Stimulated activated CD8-positive, alpha-beta memory T cell treated with anti-CD3 and anti-CD28 coated beads, Interleukin-4, amount 100 ng/mL, for 1 hour (primary cell): ENCODE measurements at places on chromosomes 6 and 20.

- no peak for DNase-seq
These were observed 32.2 kb downstream of the MYLK4 start for GRCh38 chr6:2718334-2719092.

GRCh38 chr6:106637051-106637716 is 7.8 kb downstream of the QRSL1 start:
- DNase-seq: no peak

DNA sequence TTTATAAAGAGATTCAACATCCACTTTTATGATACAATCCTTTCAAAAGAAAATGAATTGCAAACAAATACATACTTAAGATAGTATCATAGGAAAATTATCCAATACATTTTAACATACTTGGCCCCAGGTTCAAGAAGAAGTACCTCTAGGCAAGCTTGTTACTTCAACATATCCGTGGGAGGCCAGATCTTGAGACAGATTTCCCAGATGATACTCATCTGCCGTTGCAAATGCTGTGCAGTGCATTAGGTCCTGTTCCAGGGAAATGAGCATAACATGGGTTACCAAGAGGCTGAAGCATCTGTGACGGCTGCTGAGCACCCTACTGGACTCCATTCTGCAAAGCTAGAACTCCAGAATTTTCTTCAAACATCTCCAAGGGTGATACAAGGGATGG is 15.6 kb downstream of the RMND1 start:
- no peak for DNase-seq

DNA sequence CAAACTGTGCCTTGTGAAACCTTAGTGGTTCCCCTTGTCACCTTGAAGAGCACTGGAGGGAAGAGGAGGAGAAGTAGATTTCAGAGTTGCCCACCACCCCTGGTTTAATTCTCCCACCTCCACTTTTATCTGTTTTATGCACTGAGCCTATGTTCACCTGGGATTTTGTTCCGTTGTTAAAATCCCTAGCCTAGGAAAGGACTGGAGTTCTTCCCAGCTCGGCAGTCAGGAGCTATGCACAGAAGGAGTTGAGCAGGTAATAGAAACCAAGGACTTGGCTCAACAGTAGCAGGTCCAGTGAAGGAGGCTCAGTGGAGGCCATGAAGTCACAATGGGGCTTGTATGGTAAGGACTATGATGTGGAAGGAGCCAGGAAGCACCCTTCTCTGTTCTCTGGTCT is 290.3 kb upstream of the PRND start:
- DNase-seq: no peak

- DNase-seq: no peak
These were observed 25.3 kb upstream of the TIAM2 start for GRCh38 chr6:154969796-154970195.

GRCh38 chr6:98828211-98828788 is 6.1 kb upstream of the POU3F2 start:
- no peak for DNase-seq

GRCh38 chr20:11128220-11128718 is 454.5 kb upstream of the JAG1 start:
- DNase-seq: no peak

GRCh38 chr6:110395221-110395620 is 20.2 kb downstream of the DDO start:
- DNase-seq: no peak

DNA sequence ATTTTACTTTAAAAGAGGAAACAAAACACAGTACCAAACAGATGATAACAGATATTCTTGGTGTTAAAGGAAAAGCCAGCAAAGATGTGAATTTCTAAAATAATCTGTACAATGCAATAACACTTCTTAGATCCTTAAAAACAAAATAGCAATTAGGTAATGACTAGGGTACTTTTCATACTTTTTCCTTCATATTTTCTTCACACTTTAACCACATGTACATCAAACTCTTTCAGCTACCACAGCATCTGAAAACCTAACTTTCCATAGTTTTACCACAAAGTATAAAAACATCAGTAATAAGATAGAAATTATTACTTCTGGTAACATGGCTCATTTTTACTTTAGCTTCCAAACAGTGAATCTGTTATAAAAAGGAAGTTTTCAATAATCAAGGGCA is 141.3 kb downstream of the MMS22L start:
- no peak for DNase-seq

DNA sequence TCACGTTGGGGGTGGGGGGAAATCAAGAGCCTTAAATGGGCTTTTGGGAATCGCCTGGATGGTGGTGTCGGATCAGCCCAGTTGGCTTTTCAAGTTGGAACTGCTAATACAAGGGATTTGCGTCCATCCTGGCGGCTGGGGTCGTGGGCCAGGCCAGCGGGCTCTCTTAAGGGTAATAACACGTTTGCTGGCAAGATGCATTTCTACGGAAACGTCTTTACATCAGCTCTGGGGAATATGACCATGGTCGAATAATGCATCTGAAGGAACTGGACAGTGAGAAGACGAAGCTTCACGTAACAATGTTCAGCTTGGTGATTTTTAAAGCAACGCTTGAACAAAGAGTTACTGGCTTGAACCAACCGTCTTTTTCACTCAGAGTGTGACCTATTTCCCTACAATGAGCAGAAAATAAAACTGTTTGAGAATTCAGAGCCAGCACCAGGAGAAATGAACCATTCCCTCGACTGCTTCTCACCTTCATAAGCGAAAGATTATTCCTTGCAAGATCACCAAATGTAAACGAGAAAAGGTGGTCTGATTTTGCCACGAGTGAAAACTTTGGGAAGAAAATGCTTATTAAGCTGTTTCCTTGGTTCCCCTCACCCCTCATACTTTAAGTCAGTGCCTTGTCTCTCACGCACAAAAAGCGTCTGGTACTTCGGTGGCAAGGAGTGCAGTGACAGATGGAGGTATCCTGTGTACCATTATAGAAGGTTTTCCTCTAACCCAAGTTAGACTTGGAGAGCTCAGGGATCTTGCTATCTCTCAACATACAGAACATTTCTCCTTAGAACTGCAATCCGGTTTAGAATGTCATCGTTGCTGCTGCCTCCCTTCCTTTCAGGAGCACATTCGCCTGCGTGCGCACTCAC is 1.4 kb upstream of the MARCKS start:
- no peak for DNase-seq

DNA sequence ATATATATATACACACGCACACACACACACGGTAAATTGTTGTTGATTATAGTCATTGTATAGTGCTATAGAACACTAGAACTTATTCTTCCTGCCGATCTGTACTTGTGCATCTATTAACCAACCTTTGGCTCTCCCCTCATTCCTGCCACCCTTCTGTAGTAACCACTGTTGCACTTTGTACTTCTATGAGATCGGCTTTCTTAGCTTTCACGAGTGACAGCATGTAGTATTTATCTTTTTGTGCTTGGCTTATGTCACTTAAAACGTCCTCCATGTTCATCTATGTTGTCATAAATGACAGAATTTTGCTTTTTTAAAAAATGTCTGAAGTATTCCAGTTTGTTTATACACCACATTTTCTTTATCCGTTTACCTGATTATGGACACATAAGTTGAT is 20.9 kb upstream of the DYNLRB1 start:
- DNase-seq: no peak

- DNase-seq: no peak
These were observed 59.0 kb downstream of the PRDM1 start for GRCh38 chr6:106145144-106145543.

- DNase-seq: no peak
These were observed 6.2 kb downstream of the TMEM242 start for GRCh38 chr6:157316871-157317814.

- no peak for DNase-seq
These were observed 2.5 kb downstream of the ADRM1 start for GRCh38 chr20:62305149-62305764.

GRCh38 chr20:23246717-23247664 is 103.6 kb upstream of the NXT1 start:
- DNase-seq: no peak

DNA sequence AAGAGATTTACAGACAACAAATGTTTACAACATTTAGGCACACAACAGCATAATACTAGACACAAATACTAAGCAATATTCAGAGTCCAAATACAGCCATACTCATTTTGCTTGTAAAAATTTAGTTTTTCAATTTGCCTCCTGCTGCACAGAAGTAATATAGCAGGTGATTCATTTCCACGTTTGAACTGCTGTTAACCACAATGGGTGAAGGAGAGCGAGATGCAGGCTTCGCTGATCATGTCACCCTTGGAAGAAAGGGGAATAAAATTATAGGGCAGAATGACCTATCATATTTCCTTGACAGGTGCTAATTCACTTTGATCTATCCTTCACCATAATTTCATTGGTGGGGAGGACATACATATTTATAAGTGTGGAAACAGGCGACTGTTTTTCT is 643.8 kb upstream of the AGPAT4 start:
- DNase-seq: no peak

- no peak for DNase-seq
These were observed 423.7 kb upstream of the MARCKS start for GRCh38 chr6:113433335-113433991.

DNA sequence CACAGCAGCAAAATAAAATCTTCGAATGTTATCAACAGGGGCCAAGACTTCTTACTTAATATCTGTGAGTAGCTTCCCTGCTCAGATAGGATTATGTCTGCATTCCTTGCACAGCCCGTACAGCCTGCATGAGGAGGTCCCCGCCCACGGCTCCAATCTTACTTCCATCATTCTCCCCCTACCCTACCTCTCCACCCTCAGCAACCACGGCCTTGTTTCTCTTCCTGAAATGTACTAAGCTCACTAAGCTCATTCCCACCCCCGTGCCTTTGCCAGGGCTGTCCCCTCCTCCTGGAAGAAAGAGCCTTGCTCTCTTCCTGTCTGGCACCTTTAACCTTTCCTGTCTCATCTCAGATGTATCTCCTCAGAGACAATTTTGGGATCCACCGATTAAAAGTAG is 120.4 kb downstream of the BCAS1 start:
- DNase-seq: no peak
